ENCODE measurements at places on chromosomes 11 and 22.

GRCh38 chr11:116885951-116886655 lies 48.7 kb upstream of the APOA1 start:
- DNase-seq = no peak
- H3K4me3 ChIP-seq = no peak overlapping the region
- no peaks in the 10 kb centered on the region for H3K36me3 ChIP-seq
- peak overlapping the region; percentile 51 for H3K27ac ChIP-seq

GRCh38 chr22:22878211-22878570 lies 9.4 kb upstream of the IGLL5 start:
- no peak for DNase-seq
- no peaks in the 10 kb centered on the region for H3K27me3 ChIP-seq
- H3K27ac ChIP-seq = no peak overlapping the region
- H3K4me3 ChIP-seq = no peak overlapping the region
- H3K36me3 ChIP-seq = no peaks in the 10 kb centered on the region

GRCh38 chr11:130141561-130142341 lies 17.8 kb upstream of the ST14 start:
- no peaks in the 10 kb centered on the region for H3K27me3 ChIP-seq
- DNase-seq = no peak
- no peak overlapping the region for H3K4me3 ChIP-seq
- peaks cover 14% of the 10 kb centered on the region for H3K4me1 ChIP-seq
- no peaks in the 10 kb centered on the region for H3K36me3 ChIP-seq

- H3K36me3 ChIP-seq = no peaks in the 10 kb centered on the region
- H3K27me3 ChIP-seq = no peaks in the 10 kb centered on the region
- H3K4me3 ChIP-seq = peak overlapping the region; percentile 57
- H3K27ac ChIP-seq = peak overlapping the region; percentile 95
- DNase-seq = no peak
These were observed 101.6 kb upstream of the AKIP1 start for GRCh38 chr11:8809241-8809938.

GRCh38 chr11:1876361-1877063 lies 15.2 kb downstream of the PRR33 start:
- no peak for DNase-seq
- H3K4me3 ChIP-seq = peak overlapping the region; percentile 33
- H3K27ac ChIP-seq = peak overlapping the region; percentile 85
- H3K36me3 ChIP-seq = no peaks in the 10 kb centered on the region
- H3K4me1 ChIP-seq = peaks cover 61% of the 10 kb centered on the region

GRCh38 chr11:97354026-97354425 lies 964.2 kb downstream of the JRKL start:
- H3K27ac ChIP-seq = no peak overlapping the region
- no peaks in the 10 kb centered on the region for H3K27me3 ChIP-seq
- no peaks in the 10 kb centered on the region for H3K36me3 ChIP-seq
- H3K4me1 ChIP-seq = no peaks in the 10 kb centered on the region
- H3K4me3 ChIP-seq = no peak overlapping the region

DNA sequence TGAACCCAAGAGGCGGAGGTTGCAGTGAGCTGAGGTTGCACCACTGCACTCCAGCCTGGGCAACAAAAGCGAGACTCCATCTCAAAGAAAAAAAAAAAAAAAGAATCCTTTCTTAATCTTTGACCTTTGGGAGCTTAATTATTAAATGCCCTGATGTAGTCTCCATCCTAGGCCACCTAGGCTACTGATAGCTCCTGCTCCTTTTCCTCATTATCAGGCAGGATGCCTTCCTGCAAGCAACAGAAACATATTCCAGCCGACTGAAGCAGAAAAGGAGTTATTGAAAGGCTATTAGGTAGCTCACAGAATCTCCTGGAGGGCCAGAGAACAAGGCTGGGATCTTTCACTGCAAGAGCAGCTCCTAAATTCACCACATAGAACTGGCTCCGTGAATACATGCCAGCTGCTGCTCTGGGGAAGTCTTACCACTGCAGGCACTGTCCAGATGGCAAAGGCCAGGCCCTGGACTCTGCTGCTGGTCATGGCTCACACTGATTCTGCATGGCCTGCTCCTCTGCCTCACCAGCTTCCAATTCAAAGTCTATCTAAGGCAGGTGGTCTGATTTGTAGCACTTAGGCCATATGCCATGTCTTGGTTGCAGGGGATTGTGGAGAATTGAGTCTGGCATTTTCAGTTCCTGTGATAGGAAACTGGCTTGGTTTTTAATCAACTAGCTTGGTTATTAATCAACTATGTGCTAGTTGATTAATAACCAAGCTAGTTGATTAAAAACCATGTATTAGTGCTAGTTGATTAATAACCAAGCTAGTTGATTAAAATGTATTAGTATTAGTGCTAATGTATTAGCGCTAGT lies 26.0 kb upstream of the POLD3 start:
- DNase-seq = no peak
- H3K36me3 ChIP-seq = no peaks in the 10 kb centered on the region
- no peak overlapping the region for H3K27ac ChIP-seq
- no peaks in the 10 kb centered on the region for H3K4me1 ChIP-seq
- no peak overlapping the region for H3K4me3 ChIP-seq

DNA sequence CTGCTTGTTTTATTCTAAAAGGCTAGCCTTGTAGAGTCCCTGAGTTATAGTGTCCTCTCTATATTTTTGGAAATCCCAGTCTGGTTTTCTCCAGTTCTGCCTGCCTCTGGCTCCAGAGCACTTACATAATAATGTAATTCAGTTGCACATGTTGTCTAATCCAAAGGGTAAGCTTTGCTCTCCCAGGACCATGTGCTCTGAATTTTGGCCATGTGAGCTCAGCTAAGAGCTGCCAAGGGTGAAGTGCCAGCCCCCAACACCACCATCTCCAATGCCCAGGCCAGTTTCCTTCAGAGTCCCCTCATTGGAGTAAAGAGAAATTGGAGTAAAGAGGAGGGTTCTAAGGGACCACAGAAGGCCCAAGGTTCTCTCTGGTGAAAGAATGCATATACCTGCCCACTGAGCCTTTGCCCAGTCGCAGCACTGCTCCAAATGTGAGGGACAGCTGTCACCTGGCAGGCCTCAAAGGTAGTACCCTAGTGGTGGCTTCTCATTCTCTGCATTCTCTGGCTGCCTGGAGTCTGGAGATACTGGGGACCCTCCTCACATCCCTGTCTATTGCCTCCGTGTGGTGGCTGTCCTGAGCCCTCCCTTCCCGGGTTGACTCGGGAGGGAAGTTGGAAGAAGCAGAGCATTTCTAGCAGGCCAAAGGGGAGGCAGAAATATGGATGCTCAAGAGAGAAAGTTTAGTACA lies 4.9 kb downstream of the CRY2 start:
- H3K27me3 ChIP-seq = no peaks in the 10 kb centered on the region
- H3K36me3 ChIP-seq = no peaks in the 10 kb centered on the region
- H3K4me3 ChIP-seq = no peak overlapping the region
- H3K27ac ChIP-seq = peak overlapping the region; percentile 75
- peaks cover 14% of the 10 kb centered on the region for H3K4me1 ChIP-seq

- H3K4me3 ChIP-seq = no peak overlapping the region
- H3K36me3 ChIP-seq = no peaks in the 10 kb centered on the region
- H3K27ac ChIP-seq = no peak overlapping the region
- H3K4me1 ChIP-seq = no peaks in the 10 kb centered on the region
- no peak for DNase-seq
- H3K27me3 ChIP-seq = no peaks in the 10 kb centered on the region
These were observed 93.4 kb downstream of the NTM start for GRCh38 chr11:131463649-131464425.

- H3K4me3 ChIP-seq = no peak overlapping the region
- H3K27me3 ChIP-seq = peaks cover 20% of the 10 kb centered on the region
- H3K4me1 ChIP-seq = no peaks in the 10 kb centered on the region
- no peak for DNase-seq
These were observed 23.9 kb upstream of the TMPRSS13 start for GRCh38 chr11:117953024-117953671.

- no peaks in the 10 kb centered on the region for H3K36me3 ChIP-seq
- no peak overlapping the region for H3K27ac ChIP-seq
- H3K27me3 ChIP-seq = no peaks in the 10 kb centered on the region
- DNase-seq = no peak
These were observed 7.3 kb downstream of the KIF18A start for GRCh38 chr11:28100665-28101064.

DNA sequence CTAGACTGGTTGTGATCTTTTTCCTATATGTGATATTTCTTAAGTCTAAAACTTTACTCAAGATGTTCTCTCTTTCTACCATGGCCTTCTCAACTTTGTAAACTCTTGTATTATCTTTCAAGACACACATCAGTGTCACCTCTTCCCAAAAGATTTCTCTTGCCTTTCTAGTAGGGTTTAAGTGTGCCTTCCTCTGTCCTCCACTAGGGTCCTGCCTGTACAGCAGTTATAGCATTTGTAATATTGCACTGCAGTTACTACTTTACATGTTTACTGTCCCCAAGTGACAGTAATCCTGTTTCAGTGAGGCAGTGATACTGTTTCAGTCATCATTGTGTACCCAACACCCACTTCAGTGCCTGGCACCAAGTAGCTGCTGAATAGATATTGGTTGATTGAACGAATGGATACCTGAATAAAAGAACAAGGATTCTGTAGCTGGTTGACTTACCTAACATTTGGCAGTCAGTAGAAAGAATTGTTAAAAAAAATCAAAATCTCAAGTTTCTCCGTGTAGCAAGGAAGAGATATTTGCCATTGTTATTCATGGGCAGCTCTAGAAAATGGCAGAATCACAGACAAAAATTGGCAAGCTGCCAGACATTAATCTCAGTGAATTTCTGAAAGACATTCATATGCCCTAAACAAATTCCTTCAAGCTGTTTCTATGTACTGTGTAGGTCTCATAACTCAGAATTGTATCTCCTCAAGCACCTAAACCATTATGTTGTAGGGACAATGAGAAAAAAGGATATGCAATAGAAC lies 79.4 kb downstream of the RBMXL2 start:
- H3K4me1 ChIP-seq = no peaks in the 10 kb centered on the region
- H3K36me3 ChIP-seq = no peaks in the 10 kb centered on the region
- H3K4me3 ChIP-seq = no peak overlapping the region

DNA sequence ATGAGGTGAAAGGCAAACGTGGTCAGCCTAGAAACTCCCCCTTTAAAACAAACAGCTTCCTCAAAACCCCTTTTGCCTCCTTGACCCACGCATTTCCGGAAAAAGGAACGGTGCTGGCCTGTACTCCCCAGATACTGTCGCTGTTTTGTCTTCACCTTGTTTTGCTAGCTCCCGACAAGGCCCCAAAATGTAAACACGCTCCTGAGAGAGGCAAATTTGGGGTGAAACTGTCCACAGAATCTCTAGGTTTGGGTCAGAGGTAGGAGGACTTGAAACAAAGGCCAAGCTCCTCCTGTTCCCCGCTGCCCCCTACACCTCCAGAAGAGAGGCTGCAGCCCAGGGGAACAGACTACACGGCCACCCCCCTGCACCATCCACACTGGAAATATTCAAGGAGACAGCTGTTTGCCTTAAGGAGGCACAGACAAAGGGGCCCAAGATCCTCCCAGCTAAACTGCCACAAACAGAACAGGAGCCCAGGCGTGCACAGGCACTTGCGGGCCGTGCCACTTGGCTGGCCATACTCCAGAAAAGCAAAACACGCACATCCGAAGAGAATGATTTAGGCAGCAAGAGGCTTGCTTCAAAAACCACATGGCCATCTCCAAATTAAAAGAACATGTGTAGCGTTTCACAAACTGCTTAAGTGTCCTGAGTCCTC lies 160.5 kb upstream of the GRK3 start:
- H3K4me1 ChIP-seq = peaks cover 29% of the 10 kb centered on the region
- no peak for DNase-seq
- peak overlapping the region; percentile 70 for H3K4me3 ChIP-seq
- H3K36me3 ChIP-seq = no peaks in the 10 kb centered on the region
- peak overlapping the region; percentile 96 for H3K27ac ChIP-seq

GRCh38 chr11:80321786-80322185 lies 881.0 kb upstream of the TENM4 start:
- DNase-seq = no peak
- no peak overlapping the region for H3K27ac ChIP-seq
- H3K4me1 ChIP-seq = peaks cover 3% of the 10 kb centered on the region
- no peaks in the 10 kb centered on the region for H3K36me3 ChIP-seq

DNA sequence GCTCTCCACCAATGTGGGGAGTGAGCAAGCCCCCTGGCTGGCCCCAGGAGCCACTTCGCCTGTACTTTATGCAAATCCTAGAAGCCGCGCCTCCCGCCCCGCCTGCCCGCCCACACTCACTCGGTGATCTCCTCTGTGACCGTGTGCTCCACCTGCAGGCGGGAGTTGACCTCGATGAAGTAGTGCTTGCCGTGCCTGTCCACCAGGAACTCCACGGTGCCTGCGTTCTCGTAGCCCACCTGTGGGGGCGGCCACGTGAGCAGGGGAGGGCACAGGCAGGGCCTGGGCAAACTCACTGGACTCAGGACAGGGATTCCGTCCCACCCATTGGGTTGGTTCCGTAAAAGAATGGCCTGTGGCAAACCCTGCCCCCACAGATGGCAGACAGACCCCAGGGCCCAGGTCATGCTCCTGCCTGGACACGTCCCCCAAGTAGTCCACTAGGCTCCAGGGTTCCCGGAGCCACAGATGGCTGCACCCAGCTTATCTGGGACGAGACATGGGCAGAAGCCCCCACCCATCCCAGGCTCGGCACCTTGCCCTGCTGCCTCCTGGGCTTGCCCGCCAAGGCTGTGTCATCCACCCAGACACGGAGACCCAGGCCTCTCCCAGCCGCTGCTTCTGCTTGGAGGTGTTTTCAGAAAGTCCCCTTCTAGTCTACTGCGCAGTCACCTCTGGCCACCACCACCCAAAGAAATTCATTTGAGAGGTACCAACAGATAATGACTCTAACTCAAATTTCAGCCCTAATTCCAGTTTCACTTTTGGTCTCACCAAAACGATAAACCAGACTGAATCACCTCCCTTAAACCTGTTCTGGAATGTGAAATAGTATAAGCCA lies 12.1 kb downstream of the LRFN4 start:
- no peaks in the 10 kb centered on the region for H3K27me3 ChIP-seq
- H3K4me1 ChIP-seq = peaks cover 4% of the 10 kb centered on the region
- H3K27ac ChIP-seq = no peak overlapping the region
- peak; percentile 27 for DNase-seq
- no peak overlapping the region for H3K4me3 ChIP-seq
- peaks cover 59% of the 10 kb centered on the region for H3K36me3 ChIP-seq

- peaks cover 13% of the 10 kb centered on the region for H3K4me1 ChIP-seq
- no peaks in the 10 kb centered on the region for H3K27me3 ChIP-seq
- peak overlapping the region; percentile 60 for H3K4me3 ChIP-seq
- DNase-seq = no peak
These were observed 430 bp downstream of the CLP1 start for GRCh38 chr11:57658023-57658361.

- no peaks in the 10 kb centered on the region for H3K27me3 ChIP-seq
- DNase-seq = no peak
- no peaks in the 10 kb centered on the region for H3K4me1 ChIP-seq
These were observed 24.8 kb downstream of the ENTHD1 start for GRCh38 chr22:39868741-39869140.

DNA sequence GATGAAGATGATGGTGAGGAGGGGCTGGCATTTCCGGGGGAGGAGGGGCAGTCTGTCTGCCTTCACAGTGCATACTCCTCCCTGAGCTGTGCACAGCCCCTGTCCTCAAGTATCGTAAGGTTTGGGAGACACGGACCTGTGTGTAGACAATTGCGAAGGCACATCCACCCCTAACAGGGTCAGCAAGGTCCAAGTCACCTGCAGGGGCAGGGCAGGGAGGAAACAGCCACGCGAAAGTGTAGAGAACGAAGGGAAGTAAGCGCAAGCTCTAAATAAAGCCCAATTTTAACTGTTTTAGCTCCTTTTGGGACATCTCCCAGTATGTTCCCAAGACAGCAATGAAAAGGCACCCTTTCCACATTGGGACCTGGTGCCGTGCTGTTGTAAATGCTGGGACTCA lies 448.2 kb downstream of the TBC1D22A start:
- no peak overlapping the region for H3K27ac ChIP-seq
- H3K4me1 ChIP-seq = no peaks in the 10 kb centered on the region
- no peak for DNase-seq
- no peaks in the 10 kb centered on the region for H3K27me3 ChIP-seq
- no peaks in the 10 kb centered on the region for H3K36me3 ChIP-seq
